Activated CD4-positive, alpha-beta T cell treated with anti-CD3 and anti-CD28 coated beads, Interleukin-2, amount 50 U/mL, for 4 hours (primary cell): ENCODE measurements at places on chromosomes 2 and 18.

DNA sequence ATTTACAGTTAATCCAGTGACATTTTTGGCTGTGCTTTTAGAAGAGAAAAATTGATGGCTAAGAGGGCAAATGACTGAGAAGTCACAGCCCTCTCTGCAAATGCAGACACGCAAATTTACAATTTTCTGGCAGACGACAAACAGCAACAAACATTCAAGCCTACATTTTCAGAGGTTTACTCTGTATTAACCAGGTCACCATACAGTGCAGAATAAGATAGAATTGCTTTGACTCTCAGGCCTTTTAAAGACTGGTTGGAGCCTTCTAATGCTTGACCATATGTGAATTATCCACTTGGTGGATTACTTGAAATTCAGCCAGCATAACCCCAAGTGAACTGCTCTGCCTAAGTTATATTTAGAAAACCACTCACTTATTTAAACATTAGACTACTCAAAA, 280.9 kb upstream of the STON1 start:
- DNase-seq, result no peak

- DNase-seq, result no peak
Measured at GRCh38 chr18:43863180-43863579, 585.9 kb upstream of the SYT4 start.

- no peak for DNase-seq
Measured at GRCh38 chr2:74077636-74078035, 70.1 kb downstream of the BOLA3 start.

GRCh38 chr2:132969371-132969985, 299.5 kb upstream of the LYPD1 start:
- no peak for DNase-seq

GRCh38 chr18:11775436-11776174, 75.6 kb upstream of the CHMP1B start:
- DNase-seq, result no peak

GRCh38 chr2:144830543-144830942, 310.6 kb upstream of the ZEB2 start:
- DNase-seq, result no peak

DNA sequence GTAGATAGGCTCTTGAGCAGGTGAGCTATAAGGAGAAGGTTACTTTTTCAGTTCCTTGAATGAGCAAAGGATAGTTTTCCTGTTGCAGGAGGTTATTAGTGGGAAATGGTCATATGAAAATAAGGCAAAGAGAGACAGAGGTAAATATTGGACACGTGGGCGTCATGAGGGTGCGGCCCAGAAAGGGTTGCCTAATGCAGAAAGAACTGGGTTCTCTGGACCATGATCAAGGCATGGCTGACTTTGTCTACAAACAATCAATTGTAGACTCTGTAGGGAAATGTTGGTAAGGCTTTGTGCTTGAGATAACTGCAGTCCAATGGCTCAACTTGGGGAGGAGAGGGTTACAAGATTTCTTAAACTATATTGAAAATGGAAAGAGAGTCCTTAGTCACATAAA, 585.8 kb downstream of the BCL11A start:
- DNase-seq, result no peak

DNA sequence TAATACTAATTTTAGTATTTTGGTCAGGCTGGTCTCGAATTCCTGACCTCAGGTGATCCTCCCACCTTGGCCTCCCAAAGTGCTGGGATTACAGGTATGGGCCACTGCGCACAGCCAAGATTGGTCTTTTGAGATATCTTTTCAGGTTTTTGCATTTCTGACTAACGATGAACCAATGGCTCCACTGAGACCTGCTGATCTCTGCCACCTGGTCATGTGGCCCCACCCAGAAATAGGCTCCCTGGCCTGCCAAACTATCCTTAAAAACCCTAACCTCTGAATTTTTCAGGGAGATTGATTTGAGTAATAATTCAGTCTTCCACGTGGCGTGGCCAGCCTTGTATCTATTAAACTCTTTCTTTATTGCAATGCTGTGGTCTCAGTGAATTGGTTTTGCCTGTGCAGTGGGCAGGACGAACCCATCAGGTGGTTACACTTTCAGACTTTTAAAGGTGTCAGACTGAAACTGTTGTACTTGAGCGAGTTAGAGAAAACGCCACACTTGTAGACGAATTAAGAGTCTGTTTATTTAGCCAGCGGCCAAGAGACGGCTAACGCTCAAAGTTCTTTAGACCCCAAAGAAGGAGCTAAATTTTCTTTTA, 85.8 kb upstream of the MSH6 start:
- no peak for DNase-seq

- DNase-seq, result no peak
Measured at GRCh38 chr2:240227538-240228428, 87.3 kb upstream of the OTOS start.

DNA sequence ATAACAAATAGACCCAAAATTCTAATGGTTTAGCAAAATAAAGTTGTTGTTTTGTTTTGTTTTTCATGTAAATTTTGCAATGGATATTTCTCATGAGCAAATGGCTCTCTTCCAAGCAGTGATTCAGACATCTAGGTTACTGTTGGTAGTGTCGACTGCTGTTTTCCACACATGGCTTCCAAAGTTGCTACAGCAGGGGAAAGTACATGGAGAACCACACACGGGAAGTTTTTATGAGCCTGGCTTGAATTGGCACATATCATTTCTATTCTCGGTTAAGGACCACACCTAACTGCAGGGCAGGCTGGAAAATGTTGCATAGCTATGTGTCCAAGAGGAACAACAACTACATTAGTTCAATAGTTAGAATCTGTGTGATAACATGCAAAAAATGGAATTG, 262.1 kb downstream of the GALNT13 start:
- no peak for DNase-seq

DNA sequence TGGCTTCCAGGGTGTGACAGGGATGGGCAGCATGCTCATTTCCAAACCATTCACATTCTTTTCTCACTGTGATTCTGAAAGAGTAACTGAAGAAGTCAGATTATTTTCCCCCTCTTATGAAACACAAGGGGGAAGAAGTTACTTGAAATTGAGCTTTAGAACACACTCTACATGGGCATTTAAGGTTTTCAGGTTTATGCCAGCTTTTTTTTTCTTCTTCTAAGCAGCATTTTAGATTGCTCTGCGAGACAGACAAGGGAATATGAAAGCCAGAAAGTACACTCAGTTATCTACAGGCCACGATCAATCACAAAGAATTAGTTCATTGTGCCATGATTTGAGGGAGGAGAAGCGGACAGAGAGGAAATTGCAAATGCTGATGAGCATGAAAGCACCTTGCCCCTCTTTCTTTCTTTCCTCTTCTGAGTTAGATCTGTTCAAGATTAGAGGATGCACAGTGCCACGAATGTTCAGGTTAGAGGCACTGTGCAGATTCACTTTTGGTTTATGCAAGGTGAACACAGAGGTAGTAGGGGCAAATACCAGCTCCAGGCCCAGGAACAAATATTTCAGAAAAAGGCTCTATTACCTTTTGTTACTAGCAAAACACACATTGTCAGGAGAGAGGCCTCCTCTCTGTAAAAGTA, 49.2 kb downstream of the CXCR4 start:
- no peak for DNase-seq

DNA sequence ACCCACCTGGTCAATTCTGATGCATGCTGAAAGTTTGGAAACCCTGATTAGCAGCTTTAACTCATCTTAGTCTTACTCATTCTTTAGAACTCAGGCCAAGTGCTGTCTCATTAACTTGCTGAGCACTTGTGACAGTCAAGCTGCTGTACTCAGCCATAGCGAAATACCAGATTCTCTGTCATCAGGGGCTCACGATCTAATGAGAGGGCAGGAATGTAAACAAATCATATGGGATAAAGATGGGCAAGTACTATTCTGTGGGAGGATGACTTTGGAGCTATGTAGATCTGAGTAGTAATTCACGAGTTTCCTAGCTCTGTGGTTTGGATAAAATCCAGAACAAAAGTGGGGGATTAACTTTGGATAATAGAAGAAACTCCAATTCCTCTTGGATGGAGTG, 376.6 kb downstream of the HRH4 start:
- no peak for DNase-seq

DNA sequence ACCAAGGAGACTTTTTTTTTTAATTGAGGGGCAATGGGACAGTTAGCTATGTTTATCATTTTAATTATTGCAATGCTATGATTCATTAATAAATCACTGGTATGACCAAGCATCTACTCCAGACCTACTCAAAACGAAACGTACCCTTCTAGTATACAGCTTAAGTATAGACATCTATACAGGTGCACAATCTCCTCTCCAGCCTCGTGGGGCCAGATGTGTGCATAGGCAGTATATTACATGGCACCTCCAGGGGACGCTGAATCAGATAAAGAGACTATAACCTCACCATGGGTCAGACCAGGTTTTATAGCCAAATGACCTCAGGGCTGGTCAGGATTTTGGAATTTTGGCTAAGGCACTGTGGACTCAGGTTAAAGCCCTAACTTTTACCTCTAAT, 86.6 kb downstream of the SS18 start:
- no peak for DNase-seq

DNA sequence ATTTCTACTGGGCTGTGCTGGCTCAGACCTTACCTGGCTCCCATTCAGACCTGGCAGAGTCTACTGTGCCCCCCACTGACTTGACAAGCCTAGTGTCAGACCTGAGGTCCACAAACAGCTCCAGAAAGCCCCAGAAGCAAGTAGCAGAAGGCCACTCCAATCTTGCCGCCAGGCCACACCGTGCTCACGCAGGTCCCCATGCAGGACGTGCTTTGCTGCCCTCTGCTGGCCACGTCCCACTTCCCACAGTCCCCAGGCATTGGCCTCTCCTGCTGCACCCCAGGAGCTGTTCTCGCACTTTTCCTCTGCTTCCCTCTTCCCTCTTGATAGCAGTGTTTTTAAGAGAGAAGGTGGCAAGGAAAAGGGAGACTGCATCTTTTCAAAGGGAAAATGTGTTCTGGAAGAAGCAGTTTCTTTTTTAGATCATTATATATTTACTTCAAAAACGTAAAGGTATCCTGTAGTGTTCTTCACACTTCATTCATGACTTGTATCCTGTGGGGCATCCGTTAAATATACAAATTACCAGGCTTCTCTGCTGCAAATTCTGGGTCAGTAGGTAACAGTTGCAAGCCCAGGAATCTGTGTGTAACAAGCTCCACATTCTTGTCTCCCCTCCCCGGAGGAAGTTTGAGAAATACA, 81.4 kb upstream of the PAPOLG start:
- peak; percentile 76 for DNase-seq

GRCh38 chr2:234564699-234565098, 67.8 kb upstream of the ARL4C start:
- DNase-seq, result no peak
